ENCODE measurements at places on chromosomes 5 and 9.

GRCh38 chr9:16252616-16253015, 617.9 kb downstream of the BNC2 start:
- DNase-seq, result no peak

DNA sequence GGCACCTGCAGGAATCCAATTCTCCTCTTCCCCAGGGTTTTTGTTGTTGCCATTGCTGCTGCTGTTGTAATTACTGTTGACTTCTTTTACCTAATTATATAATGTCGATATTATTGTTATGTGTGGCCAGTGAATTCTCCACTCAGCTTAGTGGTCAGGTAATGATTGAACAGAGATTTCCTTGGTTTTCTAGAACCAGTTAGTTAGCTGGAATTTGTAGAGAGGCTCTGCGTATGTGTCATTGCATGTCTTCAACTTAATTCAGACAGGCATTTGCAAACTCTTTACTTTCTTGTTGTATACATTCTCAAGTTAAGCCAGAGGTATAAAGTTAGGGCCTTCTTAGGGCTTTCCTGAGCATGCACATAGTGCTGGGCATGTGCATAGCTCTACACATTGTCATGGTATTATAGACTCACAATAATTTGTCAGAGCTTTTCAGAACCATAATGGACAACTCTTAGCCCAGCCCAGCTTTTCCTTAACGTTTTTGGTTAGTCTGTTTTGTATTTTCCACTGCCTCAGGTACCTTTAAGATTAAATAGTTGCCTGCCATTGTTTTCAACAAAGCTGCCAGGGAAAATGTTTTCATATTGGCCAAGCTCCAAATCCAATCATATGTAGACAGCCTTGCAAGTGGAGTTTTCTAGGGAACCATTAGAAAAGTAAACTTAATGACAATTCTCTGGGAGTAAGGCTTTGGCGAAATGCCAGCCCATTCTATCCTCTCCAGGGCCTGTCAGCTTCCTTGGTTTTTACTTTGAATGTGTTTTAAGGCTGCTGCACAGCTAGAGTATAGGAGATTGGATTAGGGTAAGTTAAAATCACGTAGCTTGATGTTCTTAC, 68.1 kb downstream of the UBE2R2 start:
- no peak for DNase-seq

DNA sequence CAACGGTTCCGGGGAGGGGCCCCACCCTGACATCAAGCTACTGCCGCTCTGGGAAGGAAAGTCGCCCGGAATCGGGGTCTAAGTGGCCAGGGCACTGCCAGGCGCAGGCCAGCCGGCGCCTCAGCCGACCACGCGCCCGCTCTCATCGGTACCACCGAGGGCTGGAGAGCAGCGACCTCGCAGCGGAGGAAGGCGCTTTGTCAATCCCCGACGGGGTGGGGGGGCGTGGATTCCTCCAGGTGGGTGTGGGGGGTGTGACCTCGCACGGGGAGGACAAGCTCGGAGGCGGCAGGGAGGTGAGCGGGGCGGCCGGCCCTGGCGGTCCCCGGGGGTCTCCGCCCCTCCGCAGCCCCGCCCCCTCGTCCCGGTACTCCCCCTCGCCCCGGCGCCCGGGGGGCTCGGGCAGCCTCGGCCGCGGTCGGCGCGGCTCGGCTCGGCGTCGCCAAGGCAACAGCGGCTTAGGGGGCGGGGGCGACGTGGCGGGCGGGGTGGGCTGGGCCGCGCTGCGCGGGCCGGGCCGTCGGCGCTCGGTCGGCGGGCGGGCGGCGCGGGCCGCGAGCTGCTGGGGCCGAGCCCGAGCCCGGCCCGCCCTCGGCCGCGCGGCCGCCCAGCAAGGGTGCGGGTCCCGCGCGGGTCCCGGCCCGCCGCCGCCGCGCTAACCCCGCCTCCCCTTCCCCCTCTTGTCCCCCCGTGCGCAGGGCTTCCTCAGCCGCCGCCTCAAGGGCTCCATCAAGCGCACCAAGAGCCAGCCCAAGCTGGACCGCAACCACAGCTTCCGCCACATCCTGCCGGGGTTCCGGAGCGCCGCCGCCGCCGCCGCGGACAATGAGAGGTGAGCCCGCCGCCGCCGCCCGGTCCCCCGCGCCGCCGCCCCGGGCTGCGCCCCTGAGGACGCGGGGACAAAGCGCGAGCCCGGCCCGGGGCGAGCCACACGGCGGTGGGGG, 47.5 kb downstream of the DAB2IP start:
- DNase-seq, result peak; percentile 33

GRCh38 chr5:156641686-156642085, 208.4 kb upstream of the PPP1R2B start:
- no peak for DNase-seq

DNA sequence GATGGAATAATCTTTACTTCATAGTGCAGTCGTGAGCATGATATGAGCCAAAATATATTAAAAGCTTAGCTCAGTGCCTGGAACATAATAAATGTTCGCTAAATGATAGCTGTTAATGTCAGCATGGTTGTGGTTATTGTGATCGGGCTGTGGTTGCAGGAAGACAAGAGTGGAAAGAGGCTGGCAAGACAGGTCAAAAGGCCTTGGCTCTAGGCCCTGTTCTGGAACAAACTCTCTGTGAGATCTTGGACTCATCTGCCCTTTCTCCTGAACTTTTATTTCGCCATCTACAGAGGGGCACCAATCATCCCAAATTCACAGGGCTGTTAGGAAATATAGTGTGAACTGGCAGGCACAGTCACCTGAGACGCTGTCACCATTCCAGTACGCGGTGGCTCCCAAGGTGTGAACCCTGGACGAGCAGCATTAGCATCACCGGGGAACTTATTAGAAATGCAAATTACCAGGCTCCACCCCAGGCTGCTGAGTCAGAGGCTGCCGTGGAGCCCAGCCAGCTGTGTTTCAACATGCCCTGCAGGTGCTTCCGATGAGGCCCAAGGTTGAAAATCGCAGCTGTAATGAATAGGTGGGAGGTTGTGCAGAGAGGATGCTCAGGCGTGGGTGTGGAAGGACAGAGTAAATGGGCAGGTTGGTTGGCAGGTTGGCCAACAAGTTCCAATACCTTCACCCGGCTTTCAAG, 50.2 kb upstream of the SAP30L start:
- no peak for DNase-seq

GRCh38 chr5:36734422-36734821, 128.0 kb downstream of the SLC1A3 start:
- no peak for DNase-seq

DNA sequence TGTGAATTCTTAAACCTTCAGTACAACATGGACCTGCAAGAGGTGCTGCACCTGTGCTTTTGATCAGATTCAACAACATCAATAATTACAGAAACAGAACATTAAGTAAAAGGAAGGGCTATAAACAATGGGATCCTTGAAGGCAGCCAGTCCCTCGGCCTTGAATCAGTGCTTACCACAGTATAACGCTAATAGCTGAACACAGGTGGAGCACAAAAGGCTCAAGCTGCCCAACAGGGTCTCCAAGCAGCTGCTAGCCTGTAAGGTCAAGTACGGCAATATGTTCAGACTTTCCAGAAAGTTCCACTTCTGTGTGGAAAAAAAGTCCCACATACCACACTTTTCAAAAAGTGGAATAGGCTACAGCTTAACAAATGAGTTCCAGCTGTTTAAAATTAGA, 61.9 kb upstream of the ITGA1 start:
- DNase-seq, result no peak

DNA sequence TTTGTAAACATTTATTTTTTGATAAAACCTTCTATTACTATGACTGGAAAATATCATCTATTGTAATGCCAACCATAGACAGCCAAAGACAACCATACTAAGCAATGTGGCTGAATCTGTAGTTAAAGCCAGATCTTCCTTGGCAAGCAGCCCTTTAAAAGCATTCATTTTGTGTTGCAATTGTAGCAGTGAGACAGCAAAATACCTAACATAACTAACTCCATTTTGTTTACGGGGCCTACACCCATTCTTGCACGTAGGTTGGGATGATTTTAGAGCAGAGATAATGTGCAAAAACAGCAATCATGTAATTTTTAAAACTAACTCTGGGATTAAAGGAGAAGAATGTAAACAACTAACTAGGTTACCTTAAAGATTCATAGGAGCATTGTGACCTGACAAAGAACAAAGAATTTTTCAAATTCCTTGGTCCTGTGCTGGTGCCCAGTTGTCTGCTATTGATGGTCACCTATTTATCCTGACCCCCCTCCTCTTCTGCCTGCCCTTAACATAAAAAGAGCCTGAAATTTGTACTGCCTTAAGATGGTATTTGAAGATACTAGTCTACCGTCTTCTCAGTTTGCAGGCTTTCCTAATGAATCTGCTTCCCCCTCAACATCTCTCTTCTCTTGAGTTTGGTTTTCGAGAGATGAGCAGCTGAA, 10.6 kb downstream of the IFNA1 start:
- no peak for DNase-seq

DNA sequence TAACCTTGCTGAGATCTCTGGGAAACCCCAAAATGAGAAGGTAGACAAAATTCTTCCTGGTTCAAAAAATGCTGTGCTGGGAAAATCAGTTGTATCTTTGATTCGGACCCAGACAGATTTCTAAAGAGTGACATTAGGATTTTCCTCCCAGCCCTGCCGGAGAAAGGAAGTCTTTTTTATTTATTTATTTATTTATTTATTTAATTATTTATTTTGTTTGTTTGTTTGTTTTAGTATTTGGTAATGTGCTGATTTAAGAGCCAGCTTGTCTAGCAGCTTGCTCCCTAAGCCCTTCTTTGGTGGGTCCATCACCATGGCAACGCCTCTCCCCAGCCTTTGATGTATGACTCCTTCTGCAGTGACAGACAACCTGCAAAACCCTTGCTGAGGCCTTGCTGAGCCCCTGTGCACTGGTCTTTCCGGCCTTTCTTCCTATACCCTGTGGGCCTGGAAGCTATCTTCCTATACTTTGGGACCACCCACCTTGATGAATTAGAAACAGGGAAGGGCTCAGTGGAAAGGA, 60.6 kb upstream of the AFAP1L1 start:
- no peak for DNase-seq

GRCh38 chr5:961711-962240, 46.8 kb upstream of the NKD2 start:
- DNase-seq, result no peak

GRCh38 chr5:144438237-144438636, 267.6 kb downstream of the KCTD16 start:
- no peak for DNase-seq

DNA sequence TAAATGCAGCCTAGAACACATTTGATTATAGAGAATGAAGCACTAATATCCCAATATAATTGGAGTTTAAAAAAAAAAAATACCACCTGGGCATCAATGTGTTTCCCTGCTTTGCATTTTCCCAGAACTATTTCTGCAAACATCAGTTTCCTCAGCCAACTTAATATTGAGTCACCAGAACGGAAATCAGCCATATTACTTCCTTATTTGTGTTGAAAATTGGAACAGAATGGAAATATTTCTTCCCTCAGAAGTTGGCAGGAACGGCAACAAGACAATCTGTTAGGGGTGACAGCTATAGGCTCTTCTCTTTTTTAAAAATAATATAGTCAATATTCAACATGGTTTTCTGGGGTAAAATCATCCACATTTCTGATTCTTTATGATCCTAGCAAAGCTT, 4.0 kb downstream of the MFAP3 start:
- DNase-seq, result no peak

DNA sequence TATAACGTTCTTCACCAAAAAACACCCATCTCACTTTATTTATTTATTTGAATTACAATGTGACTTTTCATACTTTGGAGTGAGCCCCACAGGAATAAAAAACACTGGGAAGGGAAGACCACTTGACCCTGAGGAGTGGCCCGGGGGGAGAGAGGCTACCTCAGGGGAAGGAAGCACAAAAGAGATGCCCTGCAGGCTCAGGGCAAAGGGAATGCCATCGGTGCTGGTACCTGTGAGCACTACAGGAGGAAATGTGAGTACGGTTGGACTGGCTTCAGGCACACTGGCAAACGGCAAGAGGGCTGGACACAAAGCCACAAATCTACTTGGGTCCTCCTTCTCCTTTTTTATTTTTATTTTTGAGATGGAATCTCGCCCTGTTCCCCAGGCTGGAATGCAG, 363.9 kb upstream of the KLF4 start:
- no peak for DNase-seq

DNA sequence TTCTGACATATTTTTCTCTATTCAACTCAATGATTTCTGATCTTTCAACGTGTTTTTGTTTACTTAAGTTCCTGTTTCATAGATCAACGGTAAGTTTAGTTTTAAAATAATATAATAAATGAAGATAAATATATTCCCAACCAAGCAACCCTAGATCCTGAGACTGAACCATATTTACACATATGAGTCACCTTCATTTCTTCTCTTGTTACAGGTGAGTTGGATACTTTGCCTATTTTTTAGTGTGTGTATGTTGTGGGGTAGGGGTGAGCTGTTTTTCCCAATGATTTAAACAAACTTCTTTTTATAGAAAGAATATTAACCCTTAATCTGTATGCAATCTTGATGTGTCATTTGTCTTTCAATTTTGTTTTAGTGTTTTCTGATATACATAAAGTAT, 186.9 kb downstream of the MCTP1 start:
- no peak for DNase-seq

- DNase-seq, result no peak
Measured at GRCh38 chr5:91787718-91788117, 404.6 kb upstream of the ARRDC3 start.

Measured in activated gamma-delta T cell treated with anti-CD3 and anti-CD28 coated beads, Interleukin-2, amount 50 U/mL, for 16 hours (primary cell).